ENCODE measurements at places on chromosomes 1 and 21.

DNA sequence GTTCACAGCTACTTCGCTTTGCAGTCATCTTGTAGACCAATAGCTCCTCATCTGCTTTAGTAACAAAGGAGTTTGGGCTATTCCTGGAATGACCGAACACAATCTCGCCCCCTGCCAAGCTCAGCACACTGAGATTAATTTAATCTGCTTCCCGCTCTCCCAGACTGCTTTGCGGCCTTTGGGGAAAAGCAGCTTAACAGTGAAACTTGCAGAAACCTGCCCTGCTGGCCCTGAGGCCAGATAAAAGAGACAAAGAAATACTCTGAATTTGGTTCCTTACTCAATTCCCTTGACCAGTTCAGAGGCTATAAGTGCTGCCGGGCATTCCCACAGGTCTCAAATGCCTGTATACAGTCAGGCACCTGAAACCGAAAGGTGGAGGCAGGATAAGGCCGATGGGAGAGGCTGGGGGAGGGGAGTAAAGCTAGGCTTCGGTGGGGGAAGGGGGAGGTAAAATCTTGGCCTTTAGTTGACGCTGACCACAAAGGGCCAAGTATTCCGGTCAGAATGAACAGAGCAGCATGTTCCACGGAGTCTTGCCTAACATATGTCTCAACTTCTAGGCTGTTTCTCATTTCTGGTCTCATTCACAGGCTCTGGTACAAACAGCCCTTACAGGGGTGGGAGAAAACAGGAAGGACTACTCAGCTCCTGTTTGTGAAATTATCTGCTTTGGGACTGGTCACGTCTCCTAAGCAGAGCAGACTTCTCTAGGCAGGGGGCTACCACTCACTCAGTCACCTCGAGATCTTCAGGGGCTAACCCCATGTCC lies 17.7 kb upstream of the A3GALT2 start:
- DNase-seq: no peak

DNA sequence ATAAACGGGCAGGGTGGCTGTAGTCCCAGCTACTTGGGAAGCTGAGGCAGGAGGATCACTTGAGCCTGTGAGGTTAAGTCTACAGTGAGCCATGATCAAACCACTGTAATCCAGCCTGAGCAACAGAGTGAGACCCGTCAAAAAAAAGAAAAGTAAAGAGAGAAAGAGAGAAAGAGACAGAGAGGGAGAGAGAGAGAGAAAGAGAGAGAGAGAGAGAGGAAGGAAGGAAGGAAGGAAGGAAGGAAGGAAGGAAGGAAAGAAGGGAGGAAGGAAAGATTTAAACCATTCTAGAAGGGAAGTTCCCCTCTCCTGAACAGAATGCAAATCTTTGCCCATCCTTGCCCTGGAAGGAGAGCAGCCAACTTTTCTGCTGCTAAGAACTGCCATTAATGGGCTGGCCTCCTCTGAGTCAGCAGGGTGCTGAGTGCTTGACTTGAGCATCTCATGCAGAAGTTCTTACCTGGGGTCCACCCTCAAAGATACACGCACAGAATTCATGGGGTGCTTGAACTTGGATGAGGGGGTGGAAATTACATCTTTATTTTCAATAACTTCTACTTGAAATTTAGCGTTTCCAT lies 24.5 kb upstream of the TARDBP start:
- DNase-seq: no peak

DNA sequence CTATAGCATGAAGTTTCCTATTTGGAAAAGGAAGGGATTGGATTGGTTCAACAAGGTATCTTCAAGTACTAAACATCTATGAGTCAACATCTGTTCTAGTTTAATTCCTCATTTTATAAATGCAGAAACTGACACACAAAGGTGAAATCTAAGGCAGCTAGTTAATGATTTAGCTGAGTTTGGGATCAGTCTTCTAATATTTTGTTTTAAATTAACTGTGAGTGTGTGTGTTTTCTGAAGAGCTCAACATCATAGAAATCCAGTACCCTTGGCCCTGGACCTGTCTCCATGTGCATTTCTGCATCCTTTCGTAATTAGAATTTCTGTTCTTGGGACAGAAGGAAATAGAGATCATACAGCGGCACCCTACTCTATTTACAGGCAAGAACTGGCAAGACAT lies 105.9 kb downstream of the RGS2 start:
- DNase-seq: no peak

GRCh38 chr1:1431845-1432273 lies 3.6 kb upstream of the VWA1 start:
- DNase-seq: peak; percentile 92

GRCh38 chr1:244226435-244226834 lies 175.4 kb downstream of the ZBTB18 start:
- no peak for DNase-seq

GRCh38 chr1:86502721-86503405 lies 34.1 kb downstream of the CLCA1 start:
- peak; percentile 80 for DNase-seq

- no peak for DNase-seq
Measured at GRCh38 chr1:150146849-150147542, 2.7 kb upstream of the PLEKHO1 start.

GRCh38 chr1:75124510-75124909 lies 9.7 kb upstream of the LHX8 start:
- DNase-seq: no peak

DNA sequence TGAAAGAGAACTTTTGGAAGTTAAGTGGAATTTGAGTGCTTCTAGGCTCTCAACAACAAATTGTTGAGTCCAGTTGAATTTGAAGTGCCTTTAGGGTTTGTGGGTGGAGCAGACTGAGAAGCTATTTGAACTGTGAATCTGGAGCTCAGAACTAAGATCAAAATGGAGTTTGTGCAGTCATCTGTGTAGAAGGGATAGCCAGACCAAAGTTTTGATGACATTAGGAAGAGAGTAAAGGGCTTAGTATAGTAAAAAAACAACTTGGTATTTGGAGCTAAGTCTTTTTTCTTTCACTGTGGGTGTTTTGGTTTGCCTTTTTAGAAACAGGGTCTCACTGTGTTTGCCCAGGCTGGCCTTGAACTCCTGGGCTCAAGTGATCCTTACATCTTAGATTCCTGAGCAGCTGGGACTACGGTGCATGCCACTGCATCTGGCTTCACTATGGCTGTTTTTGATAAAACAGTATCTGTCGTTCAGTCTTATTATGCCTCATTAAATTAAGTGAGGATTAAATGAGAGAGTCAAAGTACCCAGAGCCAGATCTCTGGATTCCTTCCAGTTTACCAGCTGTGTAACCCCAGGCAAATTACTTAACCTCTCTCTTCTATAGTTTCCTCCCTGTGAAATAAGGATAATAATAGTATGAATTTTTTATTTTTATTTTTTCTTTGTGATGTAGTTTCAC lies 20.0 kb downstream of the HDAC1 start:
- no peak for DNase-seq

- no peak for DNase-seq
Measured at GRCh38 chr1:108527837-108528236, 32.1 kb upstream of the EEIG2 start.

- DNase-seq: no peak
Measured at GRCh38 chr21:41196993-41197392, 29.0 kb downstream of the BACE2 start.

- DNase-seq: no peak
Measured at GRCh38 chr1:20099533-20099932, 19.8 kb downstream of the PLA2G2D start.

GRCh38 chr21:36450511-36450910 lies 29.4 kb downstream of the CLDN14 start:
- no peak for DNase-seq

DNA sequence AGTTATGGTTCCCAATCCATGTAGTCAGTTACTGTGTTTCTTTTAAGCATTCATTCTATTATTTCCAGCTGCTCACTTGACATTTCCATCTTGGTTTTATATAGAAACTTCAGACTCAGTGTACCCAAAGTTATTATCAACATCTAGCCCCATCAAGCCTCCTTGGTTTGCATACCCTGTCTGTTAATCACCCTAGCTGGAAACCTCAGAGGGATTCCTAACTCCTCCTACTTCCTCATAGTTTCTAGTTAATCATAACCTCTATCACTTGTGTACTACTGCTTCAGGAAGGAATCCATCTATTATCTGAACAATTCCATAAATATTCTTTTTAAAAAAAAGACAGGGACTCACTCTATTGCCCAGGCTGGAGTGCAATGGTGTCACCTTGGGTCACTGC lies 293.3 kb downstream of the SDCCAG8 start:
- peak; percentile 20 for DNase-seq

DNA sequence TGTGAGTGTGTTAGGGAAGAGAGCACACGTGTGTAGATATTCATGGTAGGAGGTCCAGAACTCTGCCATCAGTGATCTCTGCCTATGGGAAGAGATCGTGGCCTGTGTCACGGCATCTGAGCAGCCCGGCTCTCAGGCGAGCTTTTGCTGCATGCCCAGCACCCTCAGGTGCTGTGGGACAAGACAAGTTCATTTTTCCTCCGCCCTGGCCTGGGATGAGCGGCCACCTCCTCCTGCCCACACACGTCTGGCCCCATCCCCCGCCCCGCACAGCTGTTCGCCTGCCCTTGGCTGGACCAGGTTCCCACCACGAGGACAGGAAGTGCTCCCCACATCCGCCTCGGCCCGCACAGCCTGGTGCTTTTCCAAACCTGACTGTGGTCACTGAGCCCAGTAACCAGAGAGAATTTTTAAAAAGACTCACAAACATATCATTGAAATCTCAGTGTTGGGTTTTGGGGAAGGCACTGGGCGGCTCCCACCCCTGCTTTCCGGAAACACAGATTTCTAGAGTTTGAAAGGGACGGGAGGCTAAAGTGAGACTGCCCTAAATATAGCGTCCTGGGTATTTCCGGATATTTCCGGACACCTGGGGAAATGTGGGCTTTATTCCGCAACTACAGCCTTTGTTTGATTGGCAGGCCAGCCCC lies 18.0 kb downstream of the BMP8A start:
- no peak for DNase-seq

DNA sequence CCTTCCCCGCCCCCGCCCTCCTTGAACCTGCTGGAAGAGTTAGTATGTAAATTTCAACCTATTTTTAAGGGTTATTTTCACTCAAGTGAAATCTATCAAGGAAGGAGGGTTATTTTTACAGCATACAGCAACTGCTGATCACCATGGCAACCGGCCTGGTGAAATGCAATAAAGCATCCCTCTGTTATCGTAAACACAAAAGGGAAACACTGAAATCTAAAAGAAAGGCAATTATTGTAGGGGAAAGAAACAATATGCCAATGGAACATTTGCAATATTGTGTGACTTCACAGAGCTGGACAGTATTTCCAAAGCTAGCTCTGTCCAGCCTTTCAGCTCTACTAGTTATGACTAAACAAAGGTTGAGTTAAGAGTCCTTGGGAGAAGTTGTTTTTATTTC lies 588.3 kb upstream of the PBX1 start:
- no peak for DNase-seq

GRCh38 chr1:204641455-204641854 lies 44.1 kb downstream of the LRRN2 start:
- no peak for DNase-seq

GRCh38 chr1:8355439-8356255 lies 37.7 kb downstream of the SLC45A1 start:
- no peak for DNase-seq

GRCh38 chr1:3649342-3650247 lies at the start of gene WRAP73:
Gene WRAP73, minus strand, starts transcription at chr1:3650103. Its CDS starts 104 bp downstream, at chr1:3649999.
- DNase-seq: peak; percentile 94

GRCh38 chr1:29271724-29272123 lies 35.4 kb downstream of the PTPRU start:
- DNase-seq: peak; percentile 54

DNA sequence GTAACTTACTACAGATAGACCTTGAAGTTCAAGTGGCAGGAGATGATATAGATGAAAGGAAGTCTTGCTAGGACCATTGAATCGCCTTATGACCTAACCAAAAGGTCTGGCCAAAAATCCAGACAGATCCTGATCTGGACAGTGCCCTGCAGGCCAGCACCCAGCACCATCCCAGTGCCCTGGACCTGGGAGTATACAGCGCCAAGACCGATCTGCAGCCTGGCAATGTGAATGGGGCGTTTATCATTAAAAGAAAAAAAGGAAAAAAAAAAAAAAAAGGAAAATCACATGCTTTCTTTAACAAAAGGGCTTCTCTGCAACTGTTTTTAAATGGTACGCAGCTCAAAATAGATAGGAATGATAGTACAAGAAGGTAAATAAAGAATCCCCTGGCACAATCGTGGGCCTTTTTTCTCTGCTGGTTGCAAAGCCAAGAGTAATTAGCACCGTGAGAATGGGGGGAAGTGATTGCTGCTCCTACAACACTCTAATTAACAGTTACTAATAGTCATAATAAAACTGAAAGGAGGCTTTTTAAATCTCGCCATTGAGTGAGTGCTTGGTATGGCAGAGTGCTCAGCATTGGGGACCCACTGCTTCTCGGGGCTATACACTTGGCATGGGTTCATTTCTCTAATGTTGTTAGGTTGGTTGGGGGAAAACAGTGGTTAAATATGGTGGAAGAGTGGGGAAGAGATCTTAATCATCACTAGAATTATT lies 146.7 kb downstream of the KAZN start:
- no peak for DNase-seq

GRCh38 chr1:49052102-49052501 lies 275.4 kb upstream of the BEND5 start:
- DNase-seq: no peak

- no peak for DNase-seq
Measured at GRCh38 chr1:174569240-174569639, 121.5 kb downstream of the GPR52 start.

GRCh38 chr1:1540090-1540817 lies at the start of gene TMEM240:
Gene TMEM240, minus strand, starts transcription at chr1:1540624. Its CDS starts 278 bp downstream, at chr1:1540346.
- DNase-seq: no peak

- no peak for DNase-seq
Measured at GRCh38 chr21:43881935-43882334, 16.9 kb downstream of the AGPAT3 start.

DNA sequence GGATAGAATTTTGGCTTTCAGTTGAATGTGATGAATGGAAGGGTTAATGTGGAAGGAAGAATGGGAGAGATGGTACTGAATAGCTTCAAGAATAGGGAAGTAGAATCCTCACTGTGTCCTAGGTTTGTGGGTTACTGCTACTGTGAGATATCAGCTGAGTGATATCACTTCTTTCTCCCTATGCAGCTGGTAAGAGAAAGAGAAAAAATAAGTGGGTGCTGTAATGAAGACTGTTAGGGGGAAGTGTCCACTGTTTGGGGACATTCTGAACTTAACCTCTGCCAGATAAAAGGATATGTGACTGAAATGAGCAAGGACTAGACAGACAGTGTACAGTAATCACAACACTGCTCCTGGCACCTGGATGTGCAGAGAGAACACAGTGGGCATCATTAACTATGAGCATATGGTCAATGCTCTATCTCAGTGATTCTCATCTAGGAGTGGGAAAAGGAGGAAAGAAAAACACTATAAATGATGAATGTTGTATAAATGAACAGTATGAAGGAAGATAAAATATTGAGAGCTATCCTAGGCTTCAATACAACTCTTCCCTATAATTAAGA lies 25.6 kb upstream of the MOB3C start:
- no peak for DNase-seq

- DNase-seq: peak; percentile 14
Measured at GRCh38 chr21:19048098-19048672, 644.6 kb upstream of the TMPRSS15 start.

GRCh38 chr21:39300587-39300986 lies 12.8 kb downstream of the BRWD1 start:
- no peak for DNase-seq
